ENCODE measurements at places on chromosomes 2 and 18. TPM values are rescaled to one million over a fixed set of nuclear protein-coding genes. Genes with fewer than 3 reads are reported as not detected.

Gene AOX1
- total RNA-seq = 229 TPM

Gene UGT1A4
- not detected for total RNA-seq

Gene CD8A
- under 0.01 TPM for total RNA-seq

Gene POTEI
- not detected for total RNA-seq

Gene KIF5C
- total RNA-seq = 0.20 TPM

Gene ODC1
- 154 TPM for total RNA-seq

Gene EVX2
- not detected for total RNA-seq

Gene OTX1
- total RNA-seq = 0.20 TPM

Gene SPR
- 15.6 TPM for total RNA-seq

Gene RPRM
- not detected for total RNA-seq

Gene SLC30A3
- total RNA-seq = not detected

Gene GPR45
- total RNA-seq = not detected

Gene RBM43
- total RNA-seq = 3.7 TPM

Gene XIRP2
- total RNA-seq = 1.8 TPM

Gene ASB18
- not detected for total RNA-seq

Gene DYNAP
- not detected for total RNA-seq

Gene RFX8
- total RNA-seq = 46.7 TPM

Gene SP110
- 17.3 TPM for total RNA-seq

Gene FARSB
- 46.5 TPM for total RNA-seq

Gene ATP8B1
- 43.2 TPM for total RNA-seq

Gene LBX2
- total RNA-seq = 3.3 TPM

Gene ABCG5
- not detected for total RNA-seq

Gene OSBPL6
- 4.1 TPM for total RNA-seq

Gene ITGA6
- total RNA-seq = 2.5 TPM

Gene ZC3H6
- total RNA-seq = 2.7 TPM

Gene WIPF1
- total RNA-seq = 17.2 TPM

Gene BCL11A
- not detected for total RNA-seq

Gene AMER3
- total RNA-seq = not detected

Gene RASGRP3
- total RNA-seq = 0.73 TPM

Gene C2orf74
- 6.5 TPM for total RNA-seq

Gene WNT10A
- not detected for total RNA-seq

Gene HOXD8
- total RNA-seq = 10.0 TPM

Gene C2orf80
- not detected for total RNA-seq

Gene NEUROD1
- not detected for total RNA-seq

Gene PLGLB2
- total RNA-seq = 2.0 TPM

Gene FHOD3
- total RNA-seq = 1.1 TPM

Gene ADAM23
- 3.7 TPM for total RNA-seq

Gene LBH
- total RNA-seq = 7.0 TPM

Gene SATB2
- total RNA-seq = 11.1 TPM

Gene ANKRD12
- 20.6 TPM for total RNA-seq

Gene ZNF385B
- total RNA-seq = under 0.01 TPM

Gene HOXD13
- not detected for total RNA-seq

Gene PAPOLG
- total RNA-seq = 14.0 TPM

Gene FBXO41
- 1.8 TPM for total RNA-seq

Gene PPP1CB
- 142 TPM for total RNA-seq

Gene ATOH8
- total RNA-seq = 5.5 TPM

Gene CCDC74A
- 6.6 TPM for total RNA-seq

Gene KHK
- 1.5 TPM for total RNA-seq

Gene GCKR
- not detected for total RNA-seq

Gene MARCO
- under 0.01 TPM for total RNA-seq

Gene MSH2
- 16.2 TPM for total RNA-seq

Gene MAPK4
- total RNA-seq = not detected

All from subcutaneous preadipocyte (primary cell).